Esophagus mucosa (tissue), 1 donor: ENCODE measurements at places on chromosomes 5 and 9. TPM values are rescaled to one million over a fixed set of nuclear protein-coding genes. Genes with fewer than 3 reads are reported as not detected.

DNA sequence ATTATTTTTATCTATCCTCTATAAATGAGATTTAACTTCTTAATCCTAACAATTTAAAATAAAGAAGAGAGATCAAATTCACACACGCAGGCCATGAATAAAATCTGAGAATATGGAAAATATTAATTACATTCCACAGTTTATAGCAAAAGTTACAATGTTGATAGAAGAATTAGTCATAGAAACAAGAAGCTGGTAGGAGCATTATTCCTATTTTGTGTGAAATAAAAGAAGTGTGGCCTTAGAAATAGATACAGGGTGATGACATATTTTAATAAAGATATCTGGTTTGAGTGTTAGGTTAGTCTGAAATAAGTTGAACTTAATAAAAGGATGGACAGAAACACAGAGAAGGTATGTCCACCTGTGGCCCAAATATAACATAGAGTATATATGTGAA is 790.4 kb upstream of the NUDT12 start:
- ATAC-seq: no peak

DNA sequence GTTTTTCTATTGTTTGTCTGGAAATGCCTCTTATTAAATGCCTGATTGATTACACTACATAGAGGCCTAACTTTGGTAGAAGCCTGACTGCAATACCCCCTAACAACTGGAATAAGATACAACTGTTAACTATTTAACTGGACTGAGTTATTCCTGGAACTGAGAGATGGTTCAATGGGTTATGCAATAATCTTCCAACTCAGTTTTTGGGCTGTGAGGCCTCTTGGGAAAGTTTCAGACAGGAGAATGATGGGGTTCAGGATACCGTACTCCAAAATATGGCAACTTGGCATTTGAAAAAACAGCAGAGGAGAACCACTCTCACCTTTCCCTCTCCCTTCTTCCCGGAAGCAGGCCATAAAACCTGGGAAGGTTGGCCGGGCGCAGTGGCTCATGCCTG is 19.2 kb upstream of the PCDH1 start:
- no peak for ATAC-seq

DNA sequence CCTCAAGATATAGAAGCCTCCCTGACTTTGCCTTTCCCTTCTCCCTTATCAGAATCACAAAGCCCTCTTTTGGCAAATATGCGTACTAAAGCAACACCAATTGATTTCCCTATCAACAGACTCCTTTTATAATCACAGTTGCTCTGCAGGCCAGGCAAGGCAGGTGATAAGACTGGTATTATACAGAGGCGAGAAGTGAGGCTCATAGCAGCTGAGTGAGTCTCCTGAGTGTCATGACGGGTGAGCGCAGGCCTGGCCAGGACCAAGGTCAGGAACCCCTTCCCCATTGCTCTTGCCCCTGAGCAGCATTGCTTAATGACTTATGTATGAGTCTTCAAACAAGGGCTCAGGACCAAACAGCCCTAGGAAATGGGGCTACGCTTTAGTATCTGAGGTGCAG is 70.8 kb downstream of the FBXO38 start:
- ATAC-seq: no peak

GRCh38 chr9:121807069-121807822 is 155.8 kb downstream of the DAB2IP start:
- ATAC-seq: peak; percentile 48

GRCh38 chr9:109997682-109998081 is 210.3 kb downstream of the C9orf152 start:
- ATAC-seq: no peak

GRCh38 chr9:86858009-86858408 is 89.3 kb downstream of the GAS1 start:
- ATAC-seq: no peak

GRCh38 chr5:127834094-127834531 is 130.9 kb downstream of the CCDC192 start:
- no peak for ATAC-seq

- ATAC-seq: no peak
Measured at GRCh38 chr5:160092960-160093707, 26.1 kb downstream of the PWWP2A start.

DNA sequence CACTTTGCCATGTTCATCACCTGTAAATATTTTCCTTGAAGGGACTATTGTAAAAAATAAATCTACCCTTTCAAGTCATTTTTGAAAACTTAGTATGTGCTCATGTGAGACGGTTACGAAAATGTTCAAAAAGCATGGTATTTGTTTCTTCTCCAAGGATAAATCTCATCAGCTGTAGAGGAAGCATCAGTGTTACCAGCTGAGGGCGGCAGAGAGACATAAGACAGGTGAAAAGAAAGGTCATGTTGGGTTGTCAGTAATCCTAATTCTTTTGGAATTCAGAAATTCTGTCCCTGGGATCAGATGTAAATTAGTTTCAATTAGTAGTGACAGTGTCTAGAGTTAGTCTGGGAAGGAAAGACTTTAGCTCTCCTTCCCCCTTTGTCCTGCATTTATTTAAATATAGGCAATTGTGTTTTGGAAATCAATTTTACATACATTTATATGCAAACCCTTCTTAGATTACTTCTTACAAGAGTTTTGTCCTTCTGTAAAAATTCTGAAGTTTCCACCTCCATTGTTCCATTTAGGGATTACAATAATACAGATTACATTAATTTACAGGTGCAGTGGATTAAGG is 791.9 kb upstream of the CDH6 start:
- no peak for ATAC-seq

- no peak for ATAC-seq
Measured at GRCh38 chr5:79694652-79695051, 5.0 kb downstream of the CMYA5 start.

- ATAC-seq: no peak
Measured at GRCh38 chr5:146520731-146521130, 4.7 kb upstream of the GPR151 start.

GRCh38 chr5:174545926-174546325 is 178.5 kb upstream of the MSX2 start:
- ATAC-seq: no peak

- ATAC-seq: no peak
Measured at GRCh38 chr5:170427672-170428236, 38.6 kb upstream of the KCNMB1 start.

DNA sequence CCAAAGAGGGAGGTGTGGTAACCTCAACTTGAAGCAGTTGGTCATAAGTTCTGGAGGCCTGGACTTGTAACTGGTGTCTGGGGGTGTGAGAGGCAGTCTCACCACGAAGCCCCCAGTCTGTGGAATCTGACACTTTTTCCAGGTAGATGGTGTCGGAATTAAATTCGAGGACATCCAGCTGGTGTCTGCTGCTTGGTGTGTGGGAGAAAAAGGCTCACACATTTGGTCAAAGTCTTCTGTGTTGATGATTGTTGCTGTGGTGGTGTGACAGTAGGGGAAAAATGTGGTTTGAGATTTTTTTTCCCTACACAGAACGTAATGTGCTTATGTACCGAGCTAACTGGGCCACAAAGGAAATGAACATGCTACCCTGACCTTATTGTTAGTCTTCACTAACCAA is 251.9 kb downstream of the MAT2B start:
- ATAC-seq: no peak

- no peak for ATAC-seq
Measured at GRCh38 chr9:79013715-79014610, 557.8 kb upstream of the TLE4 start.

DBH gene
- not detected for total RNA-seq

SH3TC2 gene
- total RNA-seq: 3.4 TPM

COL23A1 gene
- 0.32 TPM for total RNA-seq

EGFL7 gene
- total RNA-seq: 13.0 TPM

ST8SIA4 gene
- total RNA-seq: 1.4 TPM

DYNC2I2 gene
- 37.0 TPM for total RNA-seq
